ENCODE measurements at places on chromosomes 1 and 21.

GRCh38 chr21:42009018-42009830, 936 bp downstream of the ZBTB21 start:
- DNase-seq: peak; percentile 15

- no peak for DNase-seq
These were observed 43.1 kb downstream of the RASSF5 start for GRCh38 chr1:206550446-206550845.

- DNase-seq: no peak
These were observed 82.6 kb upstream of the CNIH3 start for GRCh38 chr1:224533517-224533916.

- no peak for DNase-seq
These were observed 50.7 kb downstream of the ARHGEF16 start for GRCh38 chr1:3505161-3505560.

DNA sequence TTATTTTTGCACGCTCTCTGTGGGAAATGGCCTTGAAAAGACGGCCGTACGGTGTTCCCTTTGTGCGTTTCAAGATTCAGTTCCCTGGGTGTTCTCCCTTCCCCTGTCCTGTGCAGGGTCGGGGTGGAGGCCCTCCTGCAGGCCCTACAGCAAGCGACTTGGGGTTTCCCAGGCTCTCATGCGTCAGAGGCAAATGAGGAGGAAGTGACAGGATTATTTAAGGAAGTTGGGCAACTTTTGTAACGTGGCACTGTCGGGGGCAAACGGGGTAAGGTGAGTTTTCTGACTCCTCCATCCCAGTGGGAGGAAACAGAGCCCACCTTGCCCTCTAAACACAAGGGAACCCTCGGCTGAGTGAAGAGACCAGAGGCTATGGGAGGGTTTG, 16.1 kb upstream of the AJAP1 start:
- no peak for DNase-seq

- no peak for DNase-seq
These were observed 43.5 kb downstream of the STYXL2 start for GRCh38 chr1:167137332-167137781.

GRCh38 chr1:206479183-206480125, 9.2 kb downstream of the IKBKE start:
- DNase-seq: no peak

- DNase-seq: no peak
These were observed 30.1 kb upstream of the PLD5 start for GRCh38 chr1:242554577-242554976.

GRCh38 chr1:83692524-83693381, 306.2 kb downstream of the TTLL7 start:
- DNase-seq: no peak

DNA sequence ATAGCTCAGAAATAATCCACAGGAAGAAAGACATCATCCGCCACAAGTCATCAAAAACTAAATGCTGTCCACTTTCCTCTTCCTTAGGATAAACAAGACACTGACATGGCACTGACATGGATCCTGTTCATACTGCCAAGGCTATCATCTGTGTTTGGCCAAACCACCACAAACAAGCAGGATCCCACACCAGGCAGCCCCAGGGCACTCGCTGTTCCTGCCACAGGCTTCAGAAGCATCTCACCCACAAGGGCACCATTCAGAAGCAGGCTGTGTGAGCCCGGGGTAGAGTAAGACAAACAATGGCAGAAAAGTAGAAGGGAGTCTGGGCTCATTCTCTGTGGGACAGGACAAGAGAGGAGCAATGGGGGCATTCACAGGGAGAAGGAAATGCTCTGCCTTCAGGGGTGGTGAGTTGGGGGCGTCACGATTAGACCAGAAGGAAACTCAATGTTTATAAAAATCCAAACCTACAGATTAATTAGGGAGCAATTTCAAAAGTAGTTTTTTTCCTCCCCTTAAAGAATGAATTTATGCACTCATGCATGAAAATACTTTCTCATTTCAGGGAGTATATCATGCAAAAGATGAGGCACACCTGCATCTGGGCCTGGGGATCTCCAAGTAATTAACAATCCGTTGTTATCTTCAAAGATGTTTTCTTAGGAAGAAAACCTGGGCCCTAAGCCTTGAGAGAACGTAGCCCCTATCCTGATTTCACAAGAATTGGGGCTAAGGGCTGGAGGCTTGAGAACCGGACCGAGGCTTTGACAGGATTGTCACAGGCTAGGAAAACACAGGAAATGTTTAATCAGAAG, 43.3 kb upstream of the ATP1A1 start:
- no peak for DNase-seq

GRCh38 chr1:205012391-205013140, 30.4 kb upstream of the CNTN2 start:
- DNase-seq: no peak

DNA sequence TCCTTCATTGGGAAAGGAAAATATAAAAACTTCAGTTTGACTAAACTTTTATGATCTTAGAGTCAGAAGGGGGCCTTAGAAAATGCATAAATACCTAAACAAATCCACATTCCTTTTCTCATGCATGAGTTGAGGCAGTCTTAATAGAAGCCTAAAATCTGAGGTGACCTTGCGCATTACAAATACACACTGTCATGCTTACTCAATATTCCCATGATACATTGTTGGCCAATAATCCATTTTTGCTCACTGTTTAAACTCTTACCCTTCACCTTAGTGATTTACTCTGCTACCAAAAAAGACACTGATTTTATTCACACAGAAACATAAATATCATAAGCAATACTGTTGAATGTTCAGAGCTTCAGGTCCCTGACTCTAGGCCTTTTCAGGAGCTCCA, 19.1 kb upstream of the TMCO1 start:
- DNase-seq: no peak

DNA sequence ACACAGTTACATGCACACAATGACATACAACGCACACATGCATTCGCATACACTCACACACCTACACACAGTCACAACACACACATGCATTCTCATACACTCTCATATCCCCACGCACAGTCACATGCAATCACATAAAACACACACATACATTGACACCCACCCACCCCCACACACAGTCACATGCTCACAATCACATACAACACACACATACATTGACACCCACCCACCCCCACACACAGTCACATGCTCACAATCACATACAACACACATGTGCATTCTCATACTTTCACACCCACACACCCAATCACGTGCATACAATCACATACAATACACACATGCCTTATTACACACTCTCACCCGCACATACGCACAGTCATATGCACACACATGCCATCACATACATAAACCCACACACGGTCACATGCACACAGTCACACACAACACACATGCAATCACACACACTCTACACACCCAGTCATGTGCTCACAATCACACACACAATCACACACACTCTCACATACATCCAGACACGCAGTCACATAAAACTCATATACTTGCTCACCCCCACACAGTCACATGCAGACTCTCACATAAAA, 134.3 kb downstream of the CASZ1 start:
- DNase-seq: no peak

GRCh38 chr1:61921435-61921834, 179.2 kb downstream of the PATJ start:
- no peak for DNase-seq

DNA sequence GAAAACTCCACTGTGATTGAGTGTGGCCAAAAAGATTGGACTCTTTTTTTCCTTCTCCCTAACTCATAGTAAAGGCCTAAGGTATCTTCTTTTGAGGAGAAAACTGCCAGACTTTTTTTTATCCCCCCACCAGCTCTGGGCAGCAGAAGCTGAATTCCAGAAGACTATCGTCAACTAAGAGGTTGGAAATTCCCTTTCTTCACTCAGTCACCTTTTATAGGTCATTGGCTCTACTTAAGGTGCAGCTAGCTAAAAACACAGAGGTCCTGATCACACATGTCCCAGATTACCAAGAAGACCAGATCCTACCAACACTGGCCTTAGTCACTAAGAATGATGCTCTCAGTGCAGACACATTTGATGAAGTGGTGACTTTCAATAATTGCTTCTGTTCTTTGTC, 1441.2 kb downstream of the PLA2G4A start:
- DNase-seq: no peak

- no peak for DNase-seq
These were observed 610 bp downstream of the WDR26 start for GRCh38 chr1:224433701-224434672.

DNA sequence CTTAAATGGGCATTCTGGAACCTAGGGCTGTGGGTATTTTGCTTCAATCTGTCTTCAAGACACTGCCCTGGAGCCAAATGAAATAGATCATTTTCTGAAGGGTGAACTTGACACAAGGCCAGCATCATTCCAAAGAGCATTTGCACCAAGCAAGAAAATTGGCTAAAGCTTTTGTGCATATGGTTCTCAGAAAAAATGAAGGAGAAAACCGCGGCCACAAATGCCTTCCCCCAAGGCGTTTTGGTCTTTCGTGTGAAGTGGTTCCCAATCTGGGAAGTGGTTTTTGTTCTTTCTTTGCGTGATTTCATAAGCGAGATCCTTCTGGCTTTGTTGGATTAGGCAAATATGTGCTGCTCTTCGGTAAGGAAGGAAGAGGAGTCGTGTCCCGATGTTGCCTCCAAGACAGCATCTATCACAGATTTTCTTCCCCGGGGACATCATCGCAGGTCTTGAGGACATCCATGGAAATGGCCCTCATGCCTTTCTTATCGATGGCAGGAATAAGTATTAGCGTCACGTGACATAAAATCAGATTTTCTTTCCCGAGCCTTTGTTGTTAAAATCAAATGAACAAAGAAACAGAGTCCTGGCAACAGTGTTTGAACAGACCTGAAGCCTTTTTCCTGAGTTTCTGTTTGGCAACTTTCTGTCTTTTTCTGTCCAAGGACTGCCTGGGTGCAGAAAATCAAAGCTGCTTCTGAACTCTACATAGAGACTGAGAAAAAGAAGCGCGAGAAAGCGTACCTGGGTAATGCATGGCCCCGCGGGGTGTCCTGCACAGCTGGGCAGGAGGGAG, 31.0 kb downstream of the ATP5PO start:
- DNase-seq: no peak

GRCh38 chr1:147641695-147642592, 28.4 kb downstream of the ACP6 start:
- DNase-seq: peak; percentile 11

- DNase-seq: no peak
These were observed 53.4 kb downstream of the WLS start for GRCh38 chr1:68178821-68179490.

DNA sequence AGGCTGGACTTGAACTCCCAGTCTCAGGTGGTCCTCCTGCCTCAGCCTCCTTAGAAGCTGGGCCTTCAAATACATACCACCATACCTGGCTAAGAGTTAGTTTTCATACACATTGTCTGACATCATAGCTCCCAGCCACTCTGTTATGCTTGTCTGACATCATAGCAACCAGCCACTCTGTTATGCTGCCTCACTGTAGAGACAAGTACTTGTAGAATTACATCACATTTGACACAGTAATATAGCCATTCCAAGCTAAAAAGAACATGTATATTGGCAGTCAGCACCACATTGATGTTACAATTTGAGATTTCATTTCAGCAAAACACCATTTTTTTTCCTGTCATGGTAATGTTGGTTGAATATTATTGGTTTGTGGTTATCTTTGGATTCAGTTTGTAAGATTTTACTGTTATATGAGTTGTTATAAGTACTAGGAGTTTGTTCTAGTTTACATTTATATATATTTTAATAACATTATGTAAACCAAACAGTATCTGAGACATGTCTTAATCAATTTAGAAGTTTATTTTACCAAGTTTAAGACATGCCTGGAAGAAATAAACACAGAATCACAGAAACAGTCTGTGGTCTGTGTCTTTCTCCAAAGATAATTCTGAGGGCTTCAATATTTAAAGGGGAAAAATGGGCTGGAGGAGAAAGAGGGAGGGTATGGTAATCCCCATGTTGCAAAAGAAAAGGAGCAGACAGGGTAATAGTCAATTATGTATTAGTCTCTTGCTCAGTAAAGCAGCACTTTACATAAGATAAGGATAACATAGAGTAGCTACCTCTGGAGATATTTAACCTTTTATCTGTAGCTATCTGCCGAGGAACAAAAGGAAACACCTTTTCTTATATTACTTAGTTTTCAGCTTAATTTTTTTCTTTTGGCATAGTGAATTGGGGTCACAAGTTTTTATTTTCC, 43.0 kb downstream of the XPR1 start:
- DNase-seq: no peak

DNA sequence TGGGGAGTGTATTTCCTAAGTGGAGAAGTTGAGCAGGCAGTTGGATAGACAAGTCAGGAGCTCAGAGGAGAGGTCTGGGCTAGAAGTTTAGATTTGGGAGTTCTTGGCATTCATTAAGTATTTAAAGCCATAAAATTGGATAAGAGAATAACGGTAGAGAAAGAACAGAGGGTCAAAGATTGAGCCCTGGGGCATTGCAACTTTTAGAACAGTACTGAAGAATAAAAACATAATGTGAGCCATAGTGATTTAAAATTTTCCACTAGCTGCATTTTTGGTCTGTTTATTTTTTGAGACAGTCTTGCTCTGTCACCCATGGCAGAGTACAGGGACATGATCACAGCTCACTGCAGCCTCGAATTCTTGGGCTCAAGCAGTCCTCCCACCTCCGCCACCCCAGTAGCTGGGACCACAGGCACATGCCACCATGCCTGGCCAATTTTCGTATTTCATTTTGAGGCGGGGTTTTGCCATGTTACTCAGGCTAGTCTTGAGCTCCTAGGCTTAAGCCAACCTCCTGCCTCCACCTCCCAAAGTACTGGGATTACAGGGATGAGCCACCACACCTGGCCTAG, 85.9 kb upstream of the SOX13 start:
- no peak for DNase-seq

- no peak for DNase-seq
These were observed 112.8 kb downstream of the HIVEP3 start for GRCh38 chr1:41805771-41806471.

DNA sequence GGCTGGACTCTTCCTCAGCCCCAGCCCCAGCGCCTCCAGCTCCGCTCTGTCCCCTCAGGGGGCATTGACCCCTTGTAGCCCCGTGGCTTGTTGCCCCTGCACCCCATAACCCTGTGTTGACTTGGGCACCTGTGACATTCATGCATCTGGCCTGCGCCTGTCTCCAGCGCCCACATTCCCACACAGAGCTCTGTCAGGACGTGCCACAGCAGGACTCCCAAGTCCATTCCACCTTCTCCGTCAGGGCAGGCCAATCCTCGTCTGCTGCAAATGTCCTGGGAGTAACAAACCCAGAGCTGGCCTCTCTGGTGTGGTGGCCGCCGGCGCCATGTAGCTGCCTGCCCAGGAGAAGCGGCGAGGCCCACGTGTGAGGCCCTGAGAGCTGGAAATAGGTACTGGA, 60.6 kb downstream of the AGPAT3 start:
- no peak for DNase-seq

GRCh38 chr1:113191579-113192076, 118.6 kb downstream of the LRIG2 start:
- no peak for DNase-seq

Data from HS-27A (cell line).